ENCODE measurements at places on chromosomes 3 and 15. TPM values are rescaled to one million over a fixed set of nuclear protein-coding genes. Genes with fewer than 3 reads are reported as not detected.

The IL17RD gene
- total RNA-seq, result 18.9 TPM

The CYP1A2 gene
- total RNA-seq, result not detected

GRCh38 chr3:13073326-13074005 lies at the start of gene IQSEC1:
TSS of gene IQSEC1 (minus strand) at chr3:13073429. CDS start at chr3:13073014, 415 bp downstream.
- no peak within 1 kb of the TSS for H3K27ac ChIP-seq
- peak; percentile 71 for DNase-seq
- H3K36me3 ChIP-seq, result no peaks in the 10 kb centered on the region
- peaks cover 21% of the 10 kb centered on the region for H3K27me3 ChIP-seq
- no peak within 1 kb of the TSS for H3K4me3 ChIP-seq
- no peaks in the 10 kb centered on the region for H3K4me1 ChIP-seq

- H3K27me3 ChIP-seq, result no peaks in the 10 kb centered on the region
- DNase-seq, result no peak
- H3K4me3 ChIP-seq, result no peak overlapping the region
- no peak overlapping the region for H3K27ac ChIP-seq
- no peaks in the 10 kb centered on the region for H3K36me3 ChIP-seq
Observed at GRCh38 chr3:149955449-149955848, 15.2 kb downstream of the PFN2 start.

DNA sequence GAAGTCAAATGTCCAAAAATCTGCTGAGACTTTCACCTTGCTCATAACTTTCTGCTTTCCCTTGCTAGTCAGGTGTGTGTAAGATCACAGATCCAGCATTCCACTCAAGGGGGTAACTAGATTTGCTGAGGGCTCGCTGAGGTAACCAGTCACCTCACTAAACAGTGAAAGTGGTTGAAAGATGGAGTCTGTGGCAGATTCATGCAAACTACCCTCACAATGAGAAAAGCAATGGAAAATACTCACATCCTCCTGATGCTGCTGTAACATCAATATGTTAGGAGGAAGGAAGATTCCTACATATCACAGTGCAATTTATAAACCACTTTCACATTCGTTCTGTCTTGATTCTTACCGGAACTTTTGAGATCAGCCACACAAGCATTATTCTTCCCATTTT lies 174.3 kb upstream of the BCL6 start:
- no peaks in the 10 kb centered on the region for H3K4me1 ChIP-seq
- H3K27ac ChIP-seq, result no peak overlapping the region
- no peak overlapping the region for H3K4me3 ChIP-seq
- DNase-seq, result no peak

DNA sequence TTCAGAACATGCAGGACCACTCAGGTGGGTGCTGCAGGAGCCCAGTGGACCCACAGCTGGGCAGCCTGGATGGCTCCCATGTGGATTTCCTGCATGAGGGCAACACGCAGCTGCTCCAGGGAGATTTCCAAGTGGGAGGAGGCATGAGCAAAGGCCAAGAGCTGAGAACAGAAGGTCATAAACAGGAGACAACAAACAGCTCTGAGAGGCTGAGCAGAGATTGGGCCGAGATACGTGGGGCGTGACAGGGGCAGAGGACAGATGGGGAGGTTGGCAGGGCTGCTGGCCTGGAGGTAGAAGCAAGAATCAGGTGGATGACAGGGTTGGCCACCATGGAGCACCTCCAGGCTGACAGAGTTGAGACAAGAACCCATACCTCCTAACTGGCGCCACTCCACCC lies 2.9 kb downstream of the PHGR1 start:
- H3K4me1 ChIP-seq, result no peaks in the 10 kb centered on the region
- H3K27me3 ChIP-seq, result no peaks in the 10 kb centered on the region
- H3K27ac ChIP-seq, result no peak overlapping the region
- no peaks in the 10 kb centered on the region for H3K36me3 ChIP-seq

DNA sequence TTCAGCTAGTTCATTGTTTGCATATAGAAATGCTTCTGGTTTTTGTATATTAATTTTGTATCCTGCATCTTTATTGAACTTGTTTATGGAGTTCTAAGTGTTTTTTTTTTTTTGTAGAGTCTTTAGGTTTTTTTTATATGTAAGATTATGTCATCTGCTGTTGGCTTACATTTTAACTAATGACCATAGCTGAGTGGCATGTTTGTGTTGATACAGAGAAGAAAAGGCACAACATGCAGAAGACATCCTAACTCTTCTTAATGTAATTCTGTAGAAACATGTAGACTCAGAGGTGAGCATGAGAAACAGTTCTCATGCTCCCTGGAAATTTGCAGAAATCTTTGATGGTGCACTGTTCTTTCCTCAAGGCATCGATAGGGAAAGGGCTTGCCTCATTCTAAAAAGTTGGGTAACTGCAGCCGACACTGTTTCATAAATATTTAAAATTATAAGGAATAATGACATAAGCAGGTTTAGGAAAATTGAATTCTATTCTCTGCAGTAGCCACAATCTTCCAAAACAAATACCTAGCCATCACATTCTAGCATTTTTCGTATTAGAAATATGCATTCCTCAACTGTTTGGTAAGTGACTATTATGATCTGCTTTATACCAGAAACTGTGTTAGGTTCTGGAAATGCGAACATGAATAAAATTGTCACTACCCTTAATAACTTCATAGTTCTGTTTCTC lies 499.6 kb upstream of the KCNMB2 start:
- H3K36me3 ChIP-seq, result no peaks in the 10 kb centered on the region
- H3K4me3 ChIP-seq, result no peak overlapping the region
- DNase-seq, result no peak
- H3K27ac ChIP-seq, result no peak overlapping the region
- no peaks in the 10 kb centered on the region for H3K4me1 ChIP-seq
- H3K27me3 ChIP-seq, result no peaks in the 10 kb centered on the region

GRCh38 chr3:182739619-182740018 lies 53.7 kb upstream of the ATP11B start:
- no peaks in the 10 kb centered on the region for H3K4me1 ChIP-seq
- H3K27me3 ChIP-seq, result no peaks in the 10 kb centered on the region
- DNase-seq, result peak; percentile 84

DNA sequence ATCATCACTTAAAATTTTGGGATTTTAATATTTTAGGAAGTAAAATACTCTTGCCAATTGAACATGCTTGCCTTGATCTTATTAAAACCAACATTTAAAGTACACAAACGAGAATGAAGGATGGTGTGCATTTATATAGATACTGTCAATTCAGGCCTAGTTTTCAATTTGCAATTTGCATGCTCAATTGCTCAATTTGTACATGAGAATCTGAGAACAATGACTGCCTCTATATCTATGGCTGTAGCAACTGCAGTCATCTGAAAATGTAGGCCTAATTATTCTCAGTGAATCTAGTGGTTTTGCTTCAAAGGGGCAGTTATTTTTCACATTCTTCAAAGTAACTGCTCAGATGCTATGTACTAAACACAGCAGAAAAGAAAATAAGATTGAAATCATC lies 18.8 kb downstream of the ZBBX start:
- no peaks in the 10 kb centered on the region for H3K27me3 ChIP-seq
- H3K27ac ChIP-seq, result no peak overlapping the region
- H3K4me3 ChIP-seq, result no peak overlapping the region
- H3K4me1 ChIP-seq, result no peaks in the 10 kb centered on the region
- no peaks in the 10 kb centered on the region for H3K36me3 ChIP-seq

DNA sequence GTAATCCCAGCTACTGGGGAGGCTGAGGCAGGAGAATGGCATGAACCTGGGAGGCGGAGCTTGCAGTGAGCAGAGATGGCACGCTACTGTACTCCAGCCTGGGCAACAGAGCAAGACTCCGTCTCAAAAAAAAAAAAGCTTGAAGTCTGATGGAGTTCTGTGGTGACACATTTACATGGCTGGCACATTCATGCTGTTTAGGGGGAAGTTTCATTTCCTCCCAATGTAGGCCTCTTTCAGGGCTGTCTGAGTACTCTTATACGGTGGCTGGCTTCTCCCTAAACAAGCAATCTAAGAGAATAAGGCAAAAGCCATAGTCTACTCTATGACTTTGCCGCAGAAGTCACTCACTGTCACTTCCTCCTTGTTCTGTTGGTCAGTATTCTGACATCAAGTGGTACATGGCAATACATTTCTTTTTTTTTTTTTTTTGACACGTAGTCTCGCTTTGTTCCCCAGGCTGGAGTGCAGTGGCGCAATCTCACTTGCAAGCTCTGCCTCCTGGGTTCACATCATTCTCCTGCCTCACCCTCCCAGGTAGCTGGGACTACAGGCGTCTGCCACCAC lies 41.2 kb downstream of the OIP5 start:
- H3K4me3 ChIP-seq, result no peak overlapping the region
- peaks cover 9% of the 10 kb centered on the region for H3K36me3 ChIP-seq
- H3K27me3 ChIP-seq, result no peaks in the 10 kb centered on the region
- no peak for DNase-seq
- H3K4me1 ChIP-seq, result peaks cover 2% of the 10 kb centered on the region

- no peak overlapping the region for H3K27ac ChIP-seq
- no peak overlapping the region for H3K4me3 ChIP-seq
- peaks cover 20% of the 10 kb centered on the region for H3K4me1 ChIP-seq
- DNase-seq, result no peak
Observed at GRCh38 chr15:63476229-63476632, 28.2 kb upstream of the USP3 start.

GRCh38 chr3:165383381-165383780 lies 187.2 kb upstream of the SLITRK3 start:
- H3K36me3 ChIP-seq, result no peaks in the 10 kb centered on the region
- H3K4me1 ChIP-seq, result no peaks in the 10 kb centered on the region
- no peak overlapping the region for H3K27ac ChIP-seq
- H3K27me3 ChIP-seq, result no peaks in the 10 kb centered on the region
- no peak overlapping the region for H3K4me3 ChIP-seq
- DNase-seq, result no peak

DNA sequence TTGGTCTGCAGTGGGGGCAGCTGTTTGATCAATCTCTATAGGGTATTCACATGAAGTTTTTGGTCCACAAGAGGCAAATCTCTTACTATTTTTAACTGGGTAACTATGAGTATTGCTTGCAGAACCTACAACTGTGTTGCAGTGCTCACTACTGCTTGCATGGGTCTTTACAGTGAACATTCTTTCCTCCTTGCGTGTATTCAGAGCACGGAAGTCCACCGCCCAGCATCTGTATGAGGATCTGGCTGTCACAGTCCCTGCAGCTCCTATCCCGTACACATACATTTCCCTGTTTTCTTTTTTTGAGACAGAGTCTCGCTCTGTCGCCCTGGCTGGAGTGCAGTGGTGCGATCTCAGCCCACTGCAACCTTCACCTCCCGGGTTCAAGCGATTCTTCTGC lies 449.9 kb downstream of the FGF12 start:
- H3K27me3 ChIP-seq, result no peaks in the 10 kb centered on the region
- no peaks in the 10 kb centered on the region for H3K4me1 ChIP-seq
- no peak overlapping the region for H3K27ac ChIP-seq
- no peak overlapping the region for H3K4me3 ChIP-seq
- DNase-seq, result no peak
